ENCODE measurements at places on chromosomes 11 and 22. TPM values are rescaled to one million over a fixed set of nuclear protein-coding genes. Genes with fewer than 3 reads are reported as not detected.

DNA sequence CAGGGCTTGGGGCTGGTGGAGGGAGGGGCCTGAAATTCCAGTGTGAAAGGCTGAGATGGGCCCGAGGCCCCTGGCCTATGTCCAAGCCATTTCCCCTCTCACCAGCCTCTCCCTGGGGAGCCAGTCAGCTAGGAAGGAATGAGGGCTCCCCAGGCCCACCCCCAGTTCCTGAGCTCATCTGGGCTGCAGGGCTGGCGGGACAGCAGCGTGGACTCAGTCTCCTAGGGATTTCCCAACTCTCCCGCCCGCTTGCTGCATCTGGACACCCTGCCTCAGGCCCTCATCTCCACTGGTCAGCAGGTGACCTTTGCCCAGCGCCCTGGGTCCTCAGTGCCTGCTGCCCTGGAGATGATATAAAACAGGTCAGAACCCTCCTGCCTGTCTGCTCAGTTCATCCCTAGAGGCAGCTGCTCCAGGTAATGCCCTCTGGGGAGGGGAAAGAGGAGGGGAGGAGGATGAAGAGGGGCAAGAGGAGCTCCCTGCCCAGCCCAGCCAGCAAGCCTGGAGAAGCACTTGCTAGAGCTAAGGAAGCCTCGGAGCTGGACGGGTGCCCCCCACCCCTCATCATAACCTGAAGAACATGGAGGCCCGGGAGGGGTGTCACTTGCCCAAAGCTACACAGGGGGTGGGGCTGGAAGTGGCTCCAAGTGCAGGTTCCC, at the start of gene APOC3:
APOC3 (plus strand) TSS at position 383 of the 659 bp plus-strand sequence. CDS start 676 bp downstream, outside the sequence.
- H3K27ac ChIP-seq = no peak within 1 kb of the TSS
- no peaks in the 10 kb centered on the region for H3K36me3 ChIP-seq
- DNase-seq = no peak

GRCh38 chr11:84543367-84544159, 1083.6 kb downstream of the DLG2 start:
- no peak overlapping the region for H3K27ac ChIP-seq
- DNase-seq = no peak
- no peaks in the 10 kb centered on the region for H3K36me3 ChIP-seq
- no peaks in the 10 kb centered on the region for H3K27me3 ChIP-seq
- H3K4me1 ChIP-seq = no peaks in the 10 kb centered on the region
- H3K4me3 ChIP-seq = no peak overlapping the region

A4GALT gene
- total RNA-seq = 12.3 TPM

- no peak overlapping the region for H3K4me3 ChIP-seq
- H3K36me3 ChIP-seq = no peaks in the 10 kb centered on the region
- H3K4me1 ChIP-seq = peaks cover 13% of the 10 kb centered on the region
- no peak overlapping the region for H3K27ac ChIP-seq
- peak; percentile 28 for DNase-seq
- H3K27me3 ChIP-seq = no peaks in the 10 kb centered on the region
These were observed 2.9 kb downstream of the DGCR6L start for GRCh38 chr22:20316844-20317401.

NRGN gene
- total RNA-seq = 2.9 TPM

DNA sequence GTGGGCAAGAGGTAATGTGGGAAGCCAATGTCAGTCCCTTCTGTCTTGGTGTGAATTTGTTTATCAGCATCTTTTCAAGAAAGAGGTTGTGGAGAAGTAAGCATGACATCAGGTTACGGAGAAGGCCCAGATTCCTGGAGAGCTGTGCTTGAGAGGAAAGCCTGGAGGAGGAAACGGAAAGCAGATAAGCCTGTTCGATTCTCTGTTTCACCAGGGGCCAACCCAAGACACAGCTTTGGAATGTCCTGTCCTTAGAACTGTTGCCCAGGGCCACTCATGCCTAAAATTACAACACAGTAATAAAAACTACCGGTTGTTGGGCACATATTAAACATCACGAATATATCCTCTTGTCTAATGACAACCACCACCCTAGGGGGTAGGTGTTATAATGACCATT, 148.5 kb downstream of the NAV2 start:
- no peak for DNase-seq
- no peaks in the 10 kb centered on the region for H3K4me1 ChIP-seq
- H3K4me3 ChIP-seq = no peak overlapping the region
- no peaks in the 10 kb centered on the region for H3K36me3 ChIP-seq
- no peak overlapping the region for H3K27ac ChIP-seq
- no peaks in the 10 kb centered on the region for H3K27me3 ChIP-seq

GRCh38 chr11:110337570-110338193, 41.3 kb upstream of the RDX start:
- H3K36me3 ChIP-seq = no peaks in the 10 kb centered on the region
- peak; percentile 41 for DNase-seq
- peak overlapping the region; percentile 65 for H3K27ac ChIP-seq

SSRP1 gene
- 186 TPM for total RNA-seq

GAS2 gene
- 1.8 TPM for total RNA-seq

- DNase-seq = no peak
- H3K27me3 ChIP-seq = no peaks in the 10 kb centered on the region
- no peaks in the 10 kb centered on the region for H3K36me3 ChIP-seq
- no peak overlapping the region for H3K27ac ChIP-seq
These were observed 102.8 kb upstream of the DRD2 start for GRCh38 chr11:113578033-113578380.

DNA sequence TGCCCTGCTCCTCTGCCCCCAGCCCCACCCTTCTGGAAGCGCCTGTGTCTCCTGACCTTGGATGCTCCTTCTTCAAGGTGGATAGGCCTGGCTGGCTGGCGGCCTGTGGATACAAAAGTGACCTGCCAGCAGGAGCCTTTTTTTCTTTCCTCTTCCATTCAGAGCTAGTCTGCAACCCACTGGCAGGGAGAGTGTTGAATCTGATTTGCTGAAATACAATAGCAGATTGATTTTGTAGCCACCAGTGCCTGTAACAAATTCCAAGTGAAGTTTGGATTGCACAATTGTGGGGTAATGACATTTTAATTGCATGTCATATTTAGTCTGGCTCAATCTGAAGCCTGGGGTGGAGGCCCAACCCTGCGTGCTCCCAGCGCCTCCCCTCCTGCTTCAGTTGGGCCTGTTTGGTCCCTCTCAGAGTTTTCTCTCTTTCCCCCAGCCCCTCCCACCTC, 97.2 kb downstream of the GRIK4 start:
- no peaks in the 10 kb centered on the region for H3K27me3 ChIP-seq
- H3K4me3 ChIP-seq = no peak overlapping the region
- H3K36me3 ChIP-seq = no peaks in the 10 kb centered on the region
- no peak overlapping the region for H3K27ac ChIP-seq
- no peaks in the 10 kb centered on the region for H3K4me1 ChIP-seq
- DNase-seq = no peak

OR4C5 gene
- not detected for total RNA-seq

DNA sequence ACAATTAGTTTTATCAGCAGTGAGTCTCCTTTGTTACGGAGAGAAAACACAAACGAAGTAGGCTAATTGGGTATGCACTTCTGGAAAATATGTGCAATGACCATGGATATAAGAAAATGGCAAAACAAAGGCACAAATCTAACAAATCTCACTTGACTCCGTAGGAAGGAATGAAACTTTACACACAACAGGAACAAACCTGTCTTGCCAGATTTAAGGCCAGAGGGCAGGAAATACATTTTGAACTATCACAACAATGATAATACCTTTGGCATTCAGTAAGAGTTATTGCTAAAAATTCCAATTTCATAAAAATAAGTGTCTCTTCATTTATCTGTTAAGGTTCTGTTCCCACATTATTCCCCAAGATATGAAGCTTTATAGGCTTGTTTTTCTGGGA, 36.6 kb downstream of the SLC25A17 start:
- H3K4me3 ChIP-seq = no peak overlapping the region
- no peak for DNase-seq
- H3K4me1 ChIP-seq = no peaks in the 10 kb centered on the region
- no peak overlapping the region for H3K27ac ChIP-seq
- peaks cover 28% of the 10 kb centered on the region for H3K36me3 ChIP-seq
- H3K27me3 ChIP-seq = no peaks in the 10 kb centered on the region

XKR3 gene
- total RNA-seq = not detected

LRRN4CL gene
- total RNA-seq = 0.85 TPM

DNA sequence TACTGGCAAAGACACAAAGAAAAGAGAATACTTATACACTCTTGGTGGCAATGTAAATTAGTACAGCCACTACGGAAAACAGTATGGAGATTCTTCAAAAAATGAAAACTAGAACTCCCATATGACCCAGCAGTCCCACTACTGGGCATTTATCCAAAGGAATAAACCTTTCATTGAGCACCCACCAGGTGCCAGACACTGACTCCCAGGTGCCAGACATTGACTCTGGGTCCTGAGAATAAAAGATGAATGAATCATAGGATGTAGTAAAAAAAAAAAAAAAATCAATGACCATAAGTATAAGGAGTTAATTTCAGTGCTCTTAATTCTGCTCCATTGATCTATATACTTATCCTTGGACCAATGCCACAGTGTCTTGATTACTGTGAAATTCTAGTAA, 28.2 kb downstream of the HEPHL1 start:
- no peak overlapping the region for H3K4me3 ChIP-seq
- H3K27ac ChIP-seq = no peak overlapping the region
- no peaks in the 10 kb centered on the region for H3K27me3 ChIP-seq
- H3K36me3 ChIP-seq = no peaks in the 10 kb centered on the region

DNA sequence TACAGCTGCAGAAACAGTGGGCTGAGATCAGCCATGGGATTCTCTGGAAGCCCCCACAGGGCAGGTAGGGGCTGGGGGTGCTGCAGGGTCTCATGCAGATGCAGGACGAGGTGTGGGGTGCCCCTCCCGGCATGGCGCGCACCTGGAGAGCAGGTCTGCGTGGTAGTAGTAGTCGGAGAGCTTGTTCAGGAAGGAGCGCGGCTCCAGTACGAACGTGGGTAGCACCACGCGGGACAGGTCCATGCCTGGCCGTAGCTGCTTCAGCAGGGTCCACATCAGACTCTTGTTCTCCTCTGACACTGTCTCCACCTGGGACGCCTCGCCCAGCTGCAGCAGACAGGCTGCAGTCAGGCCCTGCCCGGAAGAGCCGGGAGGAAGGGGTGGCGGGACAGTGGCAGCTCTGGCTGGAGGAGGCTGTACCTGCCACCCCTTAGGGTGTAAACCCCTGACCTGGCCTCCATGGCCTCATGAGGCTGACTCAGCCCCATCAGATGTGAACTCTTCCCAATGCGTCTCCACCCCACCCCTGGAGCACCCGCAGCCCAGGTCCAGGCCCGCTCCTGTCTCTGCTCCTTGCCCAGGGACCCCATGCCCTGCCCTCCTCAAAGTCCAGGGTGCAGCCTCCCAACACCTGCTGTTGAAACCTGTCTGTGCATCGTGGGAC, 47.0 kb upstream of the CARS1 start:
- H3K27me3 ChIP-seq = no peaks in the 10 kb centered on the region
- no peak for DNase-seq
- H3K27ac ChIP-seq = no peak overlapping the region
- H3K4me1 ChIP-seq = no peaks in the 10 kb centered on the region

DNA sequence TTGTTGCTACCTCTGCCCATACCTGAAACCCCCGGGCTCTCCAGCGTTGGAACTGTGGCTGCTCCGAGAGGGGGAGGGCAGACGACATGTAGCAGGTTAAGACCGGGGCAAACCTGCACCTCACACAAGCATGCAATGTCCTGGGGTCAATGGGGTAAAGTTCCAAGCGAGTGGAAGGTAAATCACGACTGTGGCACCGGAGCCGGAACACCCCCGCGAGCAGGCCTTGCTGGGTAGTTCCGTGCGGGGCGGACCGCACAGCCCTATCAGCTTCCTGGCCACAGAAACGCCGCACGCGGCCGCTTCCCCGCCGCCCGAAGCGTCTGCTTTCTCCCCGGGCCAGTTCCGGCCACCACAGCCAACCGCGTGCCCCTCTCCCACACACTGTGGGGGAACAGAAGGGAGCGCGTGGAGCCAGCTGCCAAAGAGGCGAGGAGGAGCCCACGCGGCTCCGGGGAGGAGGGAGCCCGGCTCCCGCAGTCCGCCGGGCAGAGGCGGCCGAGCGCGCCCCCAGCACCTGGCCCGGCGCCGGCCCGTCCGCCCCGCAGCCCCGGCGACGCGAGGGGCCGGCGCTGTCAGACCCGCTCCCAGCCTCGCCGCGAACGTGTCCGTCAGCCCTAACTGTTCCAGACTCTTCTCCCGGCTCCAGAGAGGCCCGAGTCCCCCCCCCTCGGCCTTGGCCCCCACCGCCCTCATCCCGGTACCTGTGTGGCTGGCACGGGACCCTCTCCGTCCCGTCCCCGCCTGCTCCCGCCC, 1.6 kb downstream of the SPTBN2 start:
- DNase-seq = no peak
- peak overlapping the region; percentile 19 for H3K4me3 ChIP-seq
- no peaks in the 10 kb centered on the region for H3K36me3 ChIP-seq

DNA sequence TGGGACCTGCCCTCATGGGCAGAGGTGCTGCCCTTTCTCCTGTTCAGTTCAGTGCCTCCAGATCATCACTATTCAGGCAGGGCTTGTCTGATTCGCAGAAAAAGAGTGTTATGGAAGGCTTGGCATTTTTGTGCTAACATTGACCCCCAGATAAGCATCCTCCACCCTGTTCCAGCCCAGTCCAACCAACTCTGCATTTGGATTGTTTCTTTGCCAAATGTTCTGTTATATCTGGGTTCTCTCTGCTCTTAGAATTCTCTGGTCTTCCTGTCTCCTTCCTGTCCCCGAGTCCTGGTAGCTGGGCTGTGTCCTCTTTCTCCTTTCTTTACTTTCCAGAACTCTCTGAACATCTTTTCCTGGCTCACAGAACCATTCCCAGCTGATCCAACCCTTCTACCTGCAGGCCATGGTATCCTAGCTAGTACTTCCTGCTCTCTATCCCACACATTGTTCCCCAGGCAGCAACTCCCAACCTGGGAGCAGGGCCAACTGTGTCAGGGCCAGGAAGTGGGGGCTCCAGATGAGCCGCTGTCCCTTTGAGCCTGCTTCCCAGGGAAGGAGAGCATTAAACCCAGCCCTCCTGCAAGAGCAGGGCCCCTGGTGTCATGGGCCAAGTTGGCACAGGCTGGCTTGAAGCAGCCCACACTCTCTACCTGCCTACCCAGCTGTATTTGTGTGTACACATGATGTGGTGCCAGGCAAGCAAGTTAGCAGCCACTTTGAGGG, 280.7 kb upstream of the CADM1 start:
- H3K4me1 ChIP-seq = no peaks in the 10 kb centered on the region
- no peak for DNase-seq
- no peaks in the 10 kb centered on the region for H3K36me3 ChIP-seq
- H3K27ac ChIP-seq = no peak overlapping the region
- H3K27me3 ChIP-seq = no peaks in the 10 kb centered on the region

GRCh38 chr11:1754376-1755150, 4.2 kb upstream of the IFITM10 start:
- H3K4me3 ChIP-seq = no peak overlapping the region
- H3K4me1 ChIP-seq = peaks cover 20% of the 10 kb centered on the region
- DNase-seq = no peak
- H3K36me3 ChIP-seq = peaks cover 59% of the 10 kb centered on the region
- 0 out of 2 replicates have a peak, but pooled peaks cover 2% of the 10 kb centered on the region for H3K27me3 ChIP-seq
- no peak overlapping the region for H3K27ac ChIP-seq

- H3K27ac ChIP-seq = peak within 1 kb of the TSS; percentile 67
- H3K36me3 ChIP-seq = peaks cover 26% of the 10 kb centered on the region
- H3K4me1 ChIP-seq = peaks cover 30% of the 10 kb centered on the region
- DNase-seq = peak; percentile 99
- H3K4me3 ChIP-seq = peak within 1 kb of the TSS; percentile 72
These were observed at the start of gene CARS1 for GRCh38 chr11:3057069-3057963. Gene CARS1 (minus strand): TSS chr11:3057423. CDS start chr11:3057367, 56 bp downstream.

SMTNL1 gene
- not detected for total RNA-seq

GRCh38 chr11:115164774-115165173, 339.4 kb downstream of the CADM1 start:
- H3K4me1 ChIP-seq = no peaks in the 10 kb centered on the region
- H3K27ac ChIP-seq = no peak overlapping the region
- DNase-seq = no peak
- H3K36me3 ChIP-seq = no peaks in the 10 kb centered on the region
- no peak overlapping the region for H3K4me3 ChIP-seq

GRCh38 chr11:26696330-26696729, 25.5 kb downstream of the SLC5A12 start:
- no peak overlapping the region for H3K27ac ChIP-seq
- no peaks in the 10 kb centered on the region for H3K36me3 ChIP-seq
- H3K27me3 ChIP-seq = no peaks in the 10 kb centered on the region
- DNase-seq = no peak
